ENCODE measurements at places on chromosomes 5 and 9.

- no peak for DNase-seq
Measured at GRCh38 chr9:69963803-69964202, 79.8 kb upstream of the MAMDC2 start.

DNA sequence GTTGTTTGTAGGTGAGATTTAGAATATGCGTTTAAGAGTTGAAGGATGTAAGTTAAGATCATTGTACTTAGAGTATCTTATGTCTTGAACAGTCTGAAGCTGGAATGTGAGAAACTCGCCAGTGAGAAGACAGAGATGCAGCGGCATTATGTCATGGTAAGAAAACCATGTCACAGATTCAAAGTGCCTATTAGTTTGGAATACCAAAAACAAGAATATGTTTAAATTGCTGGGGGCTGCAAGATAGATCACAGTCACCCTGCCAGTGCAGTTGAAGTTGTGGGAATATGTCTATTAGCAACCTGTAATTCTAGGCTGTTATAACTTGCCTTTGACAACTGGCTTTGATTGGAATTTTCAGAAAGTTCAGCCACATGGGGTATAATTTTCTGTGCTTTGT is 3.0 kb downstream of the TLE4 start:
- no peak for DNase-seq

GRCh38 chr9:18611971-18612370 is 138.0 kb downstream of the ADAMTSL1 start:
- no peak for DNase-seq

DNA sequence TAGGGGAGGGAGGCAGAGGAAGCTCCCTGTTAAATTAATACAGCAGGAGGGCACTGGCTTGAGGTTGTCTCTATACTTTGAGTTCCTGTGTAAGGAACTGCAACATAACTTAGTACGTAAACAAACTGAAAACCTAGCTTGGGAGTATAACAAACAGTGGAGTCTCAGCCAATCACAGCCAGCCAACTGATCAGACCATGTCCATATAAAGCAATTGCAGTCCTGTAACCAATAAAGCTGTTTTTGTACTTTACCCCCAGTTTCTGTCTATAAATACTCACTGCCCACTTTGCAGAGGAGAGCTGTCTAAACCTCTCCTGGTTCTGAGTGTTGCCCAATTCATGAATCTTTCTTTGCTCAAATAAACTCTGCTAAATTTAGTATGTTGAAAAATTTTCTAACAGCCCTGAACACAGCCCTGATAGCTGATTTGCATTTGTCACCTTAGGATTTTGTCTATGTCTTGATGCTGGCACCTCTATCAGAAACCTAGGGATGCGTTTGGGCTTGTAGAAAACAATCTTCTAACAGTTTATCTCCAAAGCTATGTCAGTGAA is 39.9 kb downstream of the GDNF start:
- DNase-seq = no peak

DNA sequence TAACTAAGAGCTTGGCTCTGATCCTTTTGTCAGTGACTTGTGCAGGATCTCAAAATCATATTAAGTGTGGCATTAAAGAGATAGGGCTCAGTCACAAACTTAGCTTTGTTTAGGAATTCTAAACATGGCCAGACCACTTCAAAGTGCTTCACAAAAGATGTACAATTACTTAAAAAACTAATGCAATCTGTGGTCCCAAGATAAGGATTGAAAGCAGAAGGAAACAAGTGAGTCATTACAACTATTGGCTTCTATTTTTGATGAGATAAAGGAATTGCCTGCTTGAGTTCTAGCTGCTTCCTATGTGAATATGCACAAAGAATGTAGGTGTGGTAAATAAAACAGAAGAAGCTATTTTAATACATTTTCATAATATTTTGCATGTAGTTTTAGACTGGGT is 44.9 kb upstream of the SLC12A2 start:
- peak; percentile 84 for DNase-seq

GRCh38 chr9:27933210-27934025 is 360.1 kb upstream of the C9orf72 start:
- no peak for DNase-seq

DNA sequence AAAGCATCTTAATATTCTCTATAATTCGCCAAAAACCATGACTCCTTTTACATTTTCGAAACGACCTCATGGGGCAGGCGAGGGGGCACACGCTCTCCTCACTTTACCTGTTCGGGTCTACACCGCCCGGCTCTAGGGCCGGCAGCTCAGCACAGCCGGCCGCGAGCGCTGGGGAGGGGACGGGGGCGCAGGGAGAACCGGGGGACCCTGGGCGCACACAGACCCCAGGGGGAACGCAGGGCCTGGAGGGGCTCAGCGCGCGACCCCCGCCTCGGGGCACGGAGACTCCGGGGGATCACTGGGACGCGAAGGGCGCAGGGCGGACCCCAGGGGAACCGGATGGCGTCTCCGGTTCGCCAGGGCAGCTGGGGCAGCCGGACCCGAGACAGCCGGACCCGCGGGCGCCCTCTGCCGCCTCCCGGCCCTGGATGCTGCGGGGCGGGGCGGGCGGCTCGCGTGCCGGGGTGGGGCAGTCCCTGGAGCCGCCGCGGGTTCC is at the start of gene AHRR:
TSS of gene AHRR (plus strand) at position 485 of the 496 bp plus-strand sequence. CDS start 22,189 bp downstream, outside the sequence.
- no peak for DNase-seq

GRCh38 chr9:112012026-112012902 is 115.7 kb downstream of the UGCG start:
- peak; percentile 77 for DNase-seq

DNA sequence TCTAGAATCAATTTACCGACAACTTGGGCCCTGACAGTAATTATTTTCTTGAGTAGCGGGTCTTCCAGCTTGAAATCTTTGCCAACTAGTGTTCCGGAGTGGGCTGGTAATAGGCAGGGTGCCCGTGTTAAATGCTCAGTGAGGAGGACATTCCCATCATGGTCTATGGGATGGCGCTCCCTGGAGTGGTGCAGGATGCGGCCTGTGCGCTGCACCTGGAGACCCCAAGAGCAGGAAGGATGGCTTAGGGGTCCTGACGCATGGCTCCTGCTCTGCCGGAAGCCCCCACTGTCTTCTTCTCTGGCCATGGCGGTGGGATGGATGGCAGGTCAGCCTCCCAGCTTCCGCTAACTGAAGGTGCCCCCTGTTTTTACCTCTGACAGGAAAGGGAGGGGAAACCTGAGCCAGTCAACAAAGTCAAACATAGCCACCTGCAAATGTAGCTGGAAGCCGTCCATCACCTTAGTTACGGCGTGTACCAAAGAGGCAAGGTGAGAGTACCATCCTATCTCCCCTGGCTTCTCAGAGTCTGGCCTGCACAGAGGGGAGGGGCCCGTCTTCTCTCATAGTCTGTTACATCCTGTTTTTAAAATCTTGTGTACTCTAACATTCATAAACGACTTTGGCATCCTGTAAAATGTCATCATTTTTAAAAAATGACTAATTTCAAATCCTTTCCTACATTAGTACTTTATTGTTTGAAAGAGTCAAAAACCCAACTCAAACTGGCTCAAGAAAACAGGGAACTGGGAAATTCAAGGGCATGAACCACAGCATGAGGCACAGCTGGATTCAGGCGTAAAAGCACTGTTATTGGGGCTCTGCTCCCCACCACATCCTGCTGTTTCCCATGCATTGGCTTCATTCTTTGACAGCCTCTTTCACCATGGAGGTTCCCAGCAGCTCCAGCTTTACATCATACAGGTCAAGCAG is 28.5 kb upstream of the UNC5A start:
- no peak for DNase-seq

- DNase-seq = peak; percentile 81
Measured at GRCh38 chr9:4334410-4334813, 34.5 kb upstream of the GLIS3 start.

DNA sequence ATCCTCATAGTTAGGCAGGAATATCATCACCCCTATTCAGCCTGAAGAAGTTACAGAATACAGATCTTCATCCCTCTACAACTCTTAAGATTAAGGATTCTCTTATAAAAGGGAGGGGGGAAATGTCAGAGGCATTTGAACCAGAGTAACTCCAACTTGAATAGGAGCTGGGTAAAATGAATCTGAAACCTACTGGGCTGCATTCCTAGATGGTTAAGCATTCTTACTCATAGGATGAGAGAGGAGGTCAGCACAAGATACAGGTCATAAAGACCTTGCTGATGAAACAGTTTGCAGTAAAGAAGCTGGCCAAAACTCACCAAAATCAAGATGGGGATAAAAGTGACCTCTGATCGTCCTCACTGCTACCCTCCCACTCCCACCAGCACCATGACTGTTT is 14.4 kb downstream of the FREM1 start:
- no peak for DNase-seq

DNA sequence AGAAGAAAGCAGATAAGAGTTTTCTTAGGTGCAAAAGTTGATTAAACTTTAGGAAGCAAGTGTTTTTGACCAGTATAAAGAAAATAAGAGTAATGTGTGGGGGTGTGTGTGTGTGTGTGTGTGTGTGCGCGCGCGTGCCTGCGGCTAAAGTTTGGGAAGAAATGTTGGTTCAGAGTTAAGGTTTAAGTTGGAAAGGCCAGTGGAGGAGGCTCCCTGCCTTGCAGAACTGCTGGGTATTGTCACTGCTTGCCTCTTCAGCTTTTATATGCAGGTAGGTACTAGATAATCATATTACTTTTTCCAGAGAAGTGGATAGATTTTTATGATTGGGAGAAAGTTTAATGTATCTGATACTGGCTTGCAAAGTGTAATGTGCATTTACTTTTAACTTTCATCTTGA is 2.0 kb downstream of the PIK3R1 start:
- DNase-seq = no peak

- no peak for DNase-seq
Measured at GRCh38 chr9:105118636-105119035, 125.8 kb upstream of the SLC44A1 start.

DNA sequence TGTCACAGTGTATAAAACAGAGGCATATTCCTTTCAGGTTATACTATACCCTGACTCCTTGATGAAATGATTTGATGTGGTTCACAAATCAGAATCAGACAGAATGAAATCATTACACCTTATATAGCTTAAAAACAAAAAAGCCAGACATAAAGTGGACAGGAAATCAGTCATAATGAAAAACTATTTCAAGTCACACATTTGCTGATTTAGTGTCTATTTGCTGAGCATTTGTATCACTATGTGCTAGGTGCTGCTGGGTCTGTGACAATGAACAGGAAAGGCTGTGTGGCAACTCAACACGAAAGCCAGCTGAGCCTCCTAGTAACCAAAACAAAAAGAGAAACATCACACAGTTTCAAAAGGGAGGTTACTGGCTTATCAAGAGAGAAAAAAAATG is 194.0 kb downstream of the EFNA5 start:
- DNase-seq = peak; percentile 92

DNA sequence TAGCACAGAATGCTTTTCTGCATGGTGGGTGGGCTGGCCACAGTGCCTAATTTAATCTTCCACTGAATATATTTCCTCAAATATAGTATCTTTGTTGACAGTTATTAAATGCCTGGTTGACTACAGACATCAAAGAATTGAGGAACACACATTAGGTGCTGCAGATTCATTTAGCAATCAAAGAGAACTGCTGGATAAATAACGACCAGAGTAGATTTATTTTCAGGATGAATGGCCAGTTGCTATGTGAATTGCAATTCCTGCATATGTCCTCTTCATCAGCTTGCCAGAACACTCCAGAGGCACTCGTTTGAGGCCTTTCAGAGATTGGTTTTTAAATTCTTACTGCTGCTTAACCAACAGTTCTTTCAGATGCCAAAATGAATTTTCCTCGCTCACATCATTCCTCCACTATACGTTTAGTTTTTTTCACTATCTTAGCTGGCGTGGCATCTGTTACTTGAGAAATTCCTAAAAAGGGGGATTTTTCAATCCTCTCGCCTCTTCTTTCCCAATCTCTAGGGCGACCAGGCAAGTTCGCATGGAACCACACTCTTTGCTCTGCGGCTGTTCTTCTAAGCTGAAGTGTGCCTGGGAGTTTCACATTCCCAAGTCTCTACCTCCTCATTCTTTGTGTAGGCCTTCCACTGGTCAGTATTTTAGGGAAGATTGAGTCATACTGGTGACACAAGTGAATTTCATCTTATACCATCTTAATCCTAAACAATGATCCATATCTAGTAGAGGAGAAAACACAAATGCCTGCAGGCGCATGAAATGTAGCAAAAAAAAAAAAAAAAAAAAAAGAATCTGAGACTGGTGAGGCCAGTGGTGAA is 237.1 kb upstream of the NMUR2 start:
- no peak for DNase-seq

GRCh38 chr9:116791326-116791725 is 104.2 kb downstream of the TRIM32 start:
- no peak for DNase-seq

DNA sequence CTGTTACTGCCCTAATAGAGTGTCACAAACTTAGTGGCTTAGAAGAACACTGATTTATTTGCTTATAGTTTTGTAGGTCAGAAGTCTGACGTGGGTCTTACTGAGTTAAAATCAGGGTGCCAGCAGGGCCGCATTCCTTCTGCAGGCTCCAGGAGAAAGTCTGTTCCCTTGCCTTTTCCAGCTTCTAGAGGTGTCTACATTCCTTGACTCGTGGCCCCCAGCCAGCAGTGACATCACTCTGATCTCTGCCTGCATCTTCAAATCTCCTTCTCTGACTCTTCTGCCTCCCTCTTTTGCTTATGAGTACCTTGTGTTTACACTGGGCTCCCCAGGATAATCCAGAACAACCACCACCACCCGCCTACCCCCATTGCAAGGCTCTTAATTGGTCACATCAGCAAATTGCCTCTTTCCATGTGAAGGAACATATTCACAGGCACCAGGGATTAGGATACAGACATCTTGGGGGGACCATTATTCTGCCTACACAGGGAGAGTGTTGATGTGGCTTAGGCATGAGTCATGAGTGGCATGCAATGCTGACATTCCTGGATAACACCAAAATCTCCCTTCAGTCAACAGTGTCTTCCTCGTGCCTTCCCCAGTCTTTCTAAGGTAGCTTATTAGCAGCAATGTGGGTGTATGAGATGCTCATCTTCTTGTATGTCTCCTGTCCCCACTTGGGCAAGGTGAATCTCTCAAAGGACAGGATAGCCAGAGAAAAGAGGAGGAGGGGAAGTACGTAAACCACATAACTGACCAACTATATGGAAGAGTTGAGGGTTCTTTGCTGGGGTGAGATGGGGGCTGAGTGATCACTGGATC is 24.4 kb downstream of the CYFIP2 start:
- no peak for DNase-seq

GRCh38 chr5:175092691-175093090 is 351.3 kb downstream of the DRD1 start:
- no peak for DNase-seq

DNA sequence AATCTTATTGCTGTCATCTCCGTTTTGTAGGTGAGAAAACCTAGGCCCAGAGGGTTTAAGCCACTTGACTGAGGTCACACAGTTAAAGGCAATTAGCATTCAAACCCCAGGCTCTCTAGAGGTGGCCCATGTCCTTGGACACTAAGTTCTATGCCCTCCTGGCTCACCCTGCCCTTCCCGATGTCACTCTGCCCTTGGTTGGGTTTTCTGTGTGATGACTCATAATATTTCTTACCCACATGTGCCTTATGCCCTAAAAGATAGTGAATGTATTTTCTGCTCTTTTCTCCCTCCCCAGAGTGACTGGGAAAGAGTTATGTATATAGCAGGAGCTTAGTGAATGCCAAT is 174.5 kb upstream of the PITX1 start:
- no peak for DNase-seq

- no peak for DNase-seq
Measured at GRCh38 chr9:966870-967269, 9.6 kb upstream of the DMRT3 start.
